ENCODE measurements at places on chromosomes 6 and 20.

DNA sequence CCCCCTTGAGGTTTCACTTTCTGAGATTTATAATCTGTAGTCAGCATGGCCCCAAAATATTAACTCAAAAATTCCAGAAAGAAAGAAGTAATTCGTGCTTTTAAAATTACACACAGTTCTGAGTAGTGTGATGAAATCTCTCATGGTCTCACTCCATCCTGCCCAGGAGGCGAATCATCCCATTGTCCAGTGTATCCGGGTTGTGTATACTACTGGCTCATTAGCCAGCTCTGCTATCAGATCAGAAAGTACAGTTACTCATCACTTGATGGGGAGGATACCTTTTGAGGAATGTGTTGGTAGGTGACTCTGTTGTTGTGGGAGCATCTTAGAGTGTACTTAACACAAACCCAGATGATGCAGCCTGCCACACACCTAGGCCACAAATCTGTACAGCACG is 65.2 kb downstream of the CDC5L start:
- no peak for DNase-seq

GRCh38 chr6:138522611-138523010 is 23.3 kb upstream of the NHSL1 start:
- DNase-seq: no peak

DNA sequence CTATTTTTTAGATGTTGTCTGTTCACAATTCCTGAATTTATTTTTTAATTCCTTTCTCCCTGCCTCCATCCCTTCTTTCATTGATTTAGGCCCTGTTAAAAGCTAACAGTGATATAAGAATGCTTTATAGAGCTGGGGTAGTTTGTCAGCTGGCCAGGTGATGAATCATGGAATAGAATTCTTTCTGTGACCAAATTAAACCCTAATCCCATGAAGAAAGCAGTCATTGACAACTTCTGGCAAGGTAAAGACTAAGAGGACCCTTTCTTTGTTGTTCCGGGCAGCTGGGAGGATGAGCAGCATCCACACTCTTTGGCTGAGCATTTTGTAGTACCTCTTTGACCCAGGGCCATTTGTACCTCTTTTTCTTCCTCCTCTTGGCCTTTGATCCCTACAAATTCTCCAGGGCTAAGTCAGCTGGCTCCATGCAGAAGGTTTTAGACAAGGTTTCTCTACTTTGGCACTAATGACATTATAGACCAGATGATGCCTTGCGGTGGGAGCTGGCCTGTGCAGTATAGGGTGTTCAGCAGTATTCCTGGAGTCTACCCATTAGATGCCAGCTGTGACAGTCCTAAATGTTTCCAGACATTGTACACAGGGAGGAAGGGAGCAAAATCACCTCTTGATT is 102.9 kb downstream of the SLX4IP start:
- no peak for DNase-seq

DNA sequence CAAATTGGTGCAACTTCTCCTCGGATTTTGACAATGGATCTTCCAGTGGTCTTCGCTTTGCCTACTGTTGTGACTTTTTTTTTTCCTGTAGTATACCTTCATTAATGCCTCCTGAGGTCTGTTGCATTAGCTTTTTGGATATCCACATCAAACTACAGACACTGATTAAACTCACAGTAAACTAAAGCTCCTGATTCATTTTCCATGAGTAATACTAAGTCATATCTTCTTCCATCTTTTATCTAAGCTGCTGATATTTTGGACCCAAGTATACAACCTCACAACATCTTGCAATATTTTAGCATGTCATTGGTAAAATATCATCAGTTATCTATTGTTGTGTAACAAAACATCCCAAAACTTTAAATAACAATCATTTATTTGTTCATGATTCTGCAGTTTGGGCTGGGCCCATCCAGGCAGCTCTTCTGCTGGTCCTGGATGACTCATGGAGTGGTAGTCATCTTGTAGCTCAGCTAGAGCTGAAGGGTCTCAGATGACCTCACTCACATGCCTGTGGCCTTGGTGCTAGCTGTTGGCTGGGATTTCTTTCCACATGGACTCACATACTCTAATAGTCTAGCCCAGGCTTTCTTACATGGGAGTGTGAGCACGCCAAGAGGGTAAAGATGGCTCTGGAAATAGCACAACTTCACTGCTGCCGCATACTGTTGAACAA is 78.3 kb upstream of the SRSF6 start:
- DNase-seq: no peak

GRCh38 chr20:19211661-19212468 is 577 bp upstream of the SLC24A3 start:
- no peak for DNase-seq

DNA sequence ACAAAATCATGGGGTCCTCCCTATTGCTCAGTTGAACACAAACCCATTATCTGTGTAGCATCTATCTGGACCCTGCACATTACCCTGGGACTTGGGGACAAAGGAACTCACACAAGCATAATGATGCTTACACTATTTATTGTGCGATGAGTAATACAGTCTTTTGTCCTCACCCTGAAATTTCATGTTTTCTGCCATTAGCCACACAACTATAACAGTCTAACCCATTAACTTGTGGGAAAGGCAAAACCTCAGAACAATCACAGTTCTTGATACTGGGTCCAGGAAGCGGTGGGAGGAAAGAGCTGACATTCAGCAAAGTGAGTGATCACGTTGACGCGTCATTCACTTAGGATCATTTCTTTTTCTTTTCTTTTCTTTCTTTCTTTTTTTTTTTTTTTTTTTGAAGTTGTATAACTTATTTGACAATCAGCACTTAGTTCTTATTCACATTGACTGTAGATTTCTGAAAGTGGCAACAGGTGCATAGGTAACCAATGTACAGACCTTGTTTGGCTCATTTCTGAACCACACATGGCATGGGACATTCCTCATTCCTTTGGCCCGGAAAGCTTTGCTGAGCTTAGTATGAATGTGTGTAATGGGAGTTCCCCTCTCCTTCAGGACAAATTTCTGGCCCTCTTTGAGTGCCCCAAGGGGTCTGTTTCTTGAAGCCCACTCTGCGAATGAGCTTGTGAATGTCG is 94.8 kb upstream of the CNKSR3 start:
- DNase-seq: no peak

DNA sequence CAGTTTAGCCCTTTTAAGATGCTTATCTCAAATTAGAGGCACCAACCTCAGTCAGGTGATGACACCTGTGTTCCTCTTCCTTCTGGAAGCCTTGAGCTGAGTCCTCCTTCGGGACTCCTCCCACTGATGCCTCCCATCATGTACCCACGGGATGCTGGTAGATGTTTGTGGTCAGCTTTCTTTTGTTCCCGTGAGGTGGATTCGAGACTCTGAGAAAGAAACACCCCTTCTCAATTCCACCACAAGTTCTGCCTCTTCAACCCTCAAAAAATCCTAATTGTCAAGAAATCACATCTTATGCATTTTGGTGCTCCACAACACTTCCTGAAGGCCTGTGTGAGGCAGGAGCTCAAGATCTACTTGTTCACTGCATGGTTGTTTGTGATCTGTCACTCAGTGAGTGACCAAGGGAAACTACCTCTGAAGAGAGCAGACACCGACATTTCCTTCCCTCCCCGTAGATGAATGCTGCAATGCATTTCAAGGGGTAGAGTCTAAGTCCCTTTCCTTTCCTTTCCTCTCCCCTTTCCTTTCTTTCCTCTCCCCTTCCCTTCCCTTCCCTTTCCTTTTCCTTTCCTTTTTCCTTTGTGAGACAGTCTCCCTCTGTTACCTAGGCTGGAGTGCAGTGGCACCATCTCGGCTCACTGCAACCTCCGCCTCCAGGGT is 50.5 kb downstream of the PCNA start:
- DNase-seq: no peak

GRCh38 chr6:14848019-14848418 is 397.9 kb upstream of the JARID2 start:
- DNase-seq: no peak

DNA sequence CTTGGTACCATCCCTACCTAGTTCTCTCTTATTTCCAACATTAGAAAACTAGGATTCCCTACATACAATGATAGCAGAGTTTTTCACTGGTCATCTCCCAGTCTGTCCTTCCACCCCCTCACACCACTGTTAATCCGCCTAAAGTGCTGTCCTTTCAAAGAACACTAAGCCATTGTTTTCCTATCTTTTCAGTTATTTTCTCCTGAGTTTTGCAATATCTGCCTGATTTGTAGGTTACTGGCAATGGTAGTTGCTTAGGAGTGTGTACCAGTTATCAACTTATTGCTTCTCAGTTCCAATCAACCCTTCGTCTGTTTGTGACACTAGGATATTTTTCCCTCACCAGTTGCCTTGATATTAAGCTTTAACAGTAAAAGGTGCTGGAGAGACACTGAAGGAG is 135.0 kb downstream of the EPM2A start:
- no peak for DNase-seq

- no peak for DNase-seq
Measured at GRCh38 chr6:39814236-39814635, 22.1 kb downstream of the DAAM2 start.

DNA sequence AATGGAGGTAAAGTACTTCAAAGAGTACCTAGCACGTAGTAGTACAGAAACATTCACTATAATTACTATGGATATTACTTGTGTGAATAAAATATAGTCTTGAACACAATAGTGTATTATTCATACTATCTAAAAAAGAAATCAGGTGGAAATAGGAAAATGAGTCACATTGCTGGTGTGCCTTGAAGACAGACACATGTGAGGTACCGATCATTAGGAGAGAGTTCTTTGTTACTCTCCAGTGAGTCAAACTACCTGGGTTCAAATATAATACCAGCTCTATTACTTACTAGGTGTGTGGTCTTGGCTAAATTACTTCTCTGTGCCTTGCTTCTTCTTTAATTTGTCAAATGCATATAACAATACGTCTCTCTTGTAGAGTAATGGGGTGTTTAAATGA is 50.8 kb upstream of the BEND6 start:
- no peak for DNase-seq

DNA sequence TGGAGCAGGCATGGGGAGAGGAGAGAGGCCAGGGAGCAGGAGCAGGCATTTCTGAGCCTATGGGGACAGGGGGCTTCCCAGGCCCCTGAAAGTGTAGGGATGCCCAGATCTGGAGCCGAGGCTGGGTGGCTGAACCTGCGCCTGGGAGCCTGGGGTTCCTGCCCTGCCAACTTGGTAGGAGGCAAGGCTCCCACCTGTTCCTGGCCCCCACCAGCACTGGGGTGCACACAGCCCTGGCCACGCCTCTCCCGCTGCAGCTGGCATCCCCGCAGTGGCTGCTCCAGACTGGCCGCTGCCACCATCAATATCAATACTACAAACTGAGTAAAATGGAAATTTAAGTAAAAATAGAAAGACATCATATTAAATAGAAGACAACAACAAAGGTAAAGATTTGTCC is 684.9 kb upstream of the MAP3K7 start:
- no peak for DNase-seq

GRCh38 chr6:33826537-33826936 is 22.7 kb upstream of the MLN start:
- DNase-seq: no peak

GRCh38 chr20:32470025-32470861 is 112.1 kb downstream of the ASXL1 start:
- DNase-seq: no peak

GRCh38 chr6:56073315-56073714 is 174.1 kb downstream of the COL21A1 start:
- DNase-seq: no peak

GRCh38 chr20:53575481-53576194 is 18.0 kb downstream of the ZNF217 start:
- DNase-seq: no peak

GRCh38 chr6:85775883-85776282 is 133.2 kb upstream of the SYNCRIP start:
- DNase-seq: no peak

DNA sequence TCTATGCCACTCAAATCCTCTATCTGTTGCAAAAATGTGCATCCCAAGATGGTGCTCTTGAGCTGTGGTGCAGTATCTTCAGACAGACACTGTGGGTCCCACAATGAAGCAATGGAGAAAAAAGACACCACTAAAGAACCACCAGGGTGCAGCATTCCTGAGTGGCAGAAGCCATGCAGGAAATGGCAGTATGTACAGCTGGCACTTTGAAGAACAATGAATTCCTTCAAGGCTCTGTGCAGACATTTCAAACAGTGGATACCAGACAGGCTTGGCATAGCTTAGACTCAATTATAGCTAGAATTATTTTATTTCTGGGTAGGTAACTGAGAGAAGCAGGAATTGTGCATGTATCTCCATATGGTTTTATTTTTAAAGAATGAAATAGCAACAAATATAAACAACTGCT is 24.0 kb upstream of the HDAC2 start:
- no peak for DNase-seq

Data from stimulated activated CD4-positive, alpha-beta T cell treated with anti-CD3 and anti-CD28 coated beads, TNF-alpha, amount 100 ng/mL, for 1 hour (primary cell).